ENCODE measurements at places on chromosomes 6 and 20.

DNA sequence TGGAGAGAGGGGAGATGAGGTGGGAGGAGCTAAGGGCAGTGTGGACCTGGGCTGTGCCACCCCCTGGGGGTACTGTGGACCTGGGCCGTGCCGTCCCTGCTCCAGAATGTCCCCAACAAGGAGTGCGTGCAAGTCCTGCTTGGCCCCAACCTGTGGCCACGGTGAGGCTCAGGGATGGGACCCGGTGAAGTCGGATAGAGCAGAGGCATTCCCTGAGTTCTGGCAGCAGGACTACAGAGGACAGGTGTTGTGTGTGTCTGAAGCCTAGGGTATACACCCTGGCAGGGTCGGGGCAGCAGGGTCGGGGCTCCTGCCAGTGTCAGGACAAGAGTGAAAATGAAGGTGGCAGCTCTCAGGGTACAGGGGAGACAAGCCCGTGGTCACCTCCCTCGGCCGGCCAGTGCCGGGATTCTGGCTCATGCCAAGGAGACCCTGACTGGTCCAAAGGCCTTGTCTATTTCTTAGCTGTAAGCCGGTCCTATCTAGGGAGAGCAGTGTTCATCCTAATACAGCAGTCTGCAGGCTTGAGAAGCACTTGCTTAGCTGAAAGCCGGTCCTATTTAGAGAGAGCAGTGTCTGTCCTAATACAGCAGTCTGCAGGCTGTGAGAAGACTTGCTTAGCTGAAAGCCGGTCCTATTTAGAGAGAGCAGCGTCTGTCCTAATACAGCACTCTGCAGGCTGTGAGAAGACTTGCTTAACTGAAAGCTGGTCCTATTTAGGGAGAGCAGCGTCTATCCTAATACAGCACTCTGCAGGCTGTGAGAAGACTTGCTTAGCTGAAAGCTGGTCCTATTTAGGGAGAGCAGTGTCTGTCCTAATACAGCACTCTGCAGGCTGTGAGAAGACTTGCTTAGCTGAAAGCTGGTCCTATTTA lies 95.9 kb downstream of the SMOC2 start:
- DNase-seq: no peak

DNA sequence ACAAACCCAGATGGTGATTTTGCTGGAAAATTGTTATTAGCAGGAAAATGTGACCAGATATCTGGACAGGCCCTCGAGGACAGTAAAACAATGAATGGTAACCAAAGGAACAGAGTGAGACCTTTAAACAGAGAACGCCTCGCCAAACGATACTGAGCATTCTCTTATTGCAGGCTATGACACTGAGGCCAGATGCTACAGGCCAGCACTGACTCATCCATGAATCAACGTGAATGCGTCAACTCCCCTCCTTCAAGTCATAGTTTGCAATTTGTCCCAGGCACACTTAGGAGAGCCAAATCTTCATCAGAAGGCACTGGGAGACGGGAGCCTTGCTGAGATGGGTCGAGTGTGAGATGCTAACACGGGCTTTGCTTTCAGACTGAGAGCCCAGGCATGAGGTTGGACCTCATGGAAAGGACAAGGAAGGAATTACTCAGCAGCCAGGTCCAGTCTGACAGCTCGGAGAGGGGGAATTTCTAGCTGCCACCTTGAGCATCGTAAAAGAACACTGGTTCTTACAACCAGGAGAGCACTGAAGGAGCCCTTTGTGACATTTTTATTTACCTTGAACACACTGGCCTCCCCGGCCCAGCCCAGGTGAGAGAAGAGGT lies 60.7 kb downstream of the BMP7 start:
- DNase-seq: no peak

DNA sequence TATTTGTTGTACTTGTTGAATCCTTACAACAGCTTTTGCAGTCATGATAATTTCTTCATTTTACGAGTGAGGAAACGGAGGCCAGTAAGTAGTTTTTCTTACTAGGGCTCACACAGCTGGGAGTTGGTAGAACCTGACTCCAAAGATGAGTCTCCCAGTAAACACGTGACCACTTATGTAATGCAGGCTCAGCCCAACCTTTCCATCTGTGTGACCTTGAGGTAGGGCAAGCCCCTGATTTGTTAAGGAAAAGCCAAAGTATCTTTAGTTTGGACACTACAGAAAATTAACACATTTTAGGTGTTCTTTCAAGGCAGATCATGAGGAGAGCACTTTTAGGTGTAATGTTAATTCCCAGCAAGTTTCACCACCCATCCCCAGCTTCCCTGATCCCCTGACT lies 111.3 kb downstream of the LRRC1 start:
- DNase-seq: no peak

DNA sequence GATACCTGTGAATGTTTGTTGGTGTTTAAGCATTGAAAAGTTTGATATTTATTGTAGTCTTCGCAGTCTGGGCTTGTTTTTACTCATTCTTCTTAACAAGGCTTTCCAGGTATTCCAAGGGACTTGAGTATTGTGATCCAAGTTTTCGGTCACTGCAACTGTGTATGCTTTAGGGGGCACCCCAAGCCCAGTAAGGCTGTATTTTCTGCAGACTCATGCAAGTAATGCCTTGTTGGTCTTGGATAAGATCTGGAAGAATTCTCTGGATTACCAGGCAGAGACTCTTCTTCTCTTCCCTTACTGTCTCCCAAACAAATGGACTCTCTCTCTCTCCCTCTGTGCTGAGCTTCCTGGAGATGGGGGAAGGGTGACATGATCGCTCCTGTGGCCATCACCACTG lies 82.1 kb downstream of the RFPL4B start:
- DNase-seq: no peak

DNA sequence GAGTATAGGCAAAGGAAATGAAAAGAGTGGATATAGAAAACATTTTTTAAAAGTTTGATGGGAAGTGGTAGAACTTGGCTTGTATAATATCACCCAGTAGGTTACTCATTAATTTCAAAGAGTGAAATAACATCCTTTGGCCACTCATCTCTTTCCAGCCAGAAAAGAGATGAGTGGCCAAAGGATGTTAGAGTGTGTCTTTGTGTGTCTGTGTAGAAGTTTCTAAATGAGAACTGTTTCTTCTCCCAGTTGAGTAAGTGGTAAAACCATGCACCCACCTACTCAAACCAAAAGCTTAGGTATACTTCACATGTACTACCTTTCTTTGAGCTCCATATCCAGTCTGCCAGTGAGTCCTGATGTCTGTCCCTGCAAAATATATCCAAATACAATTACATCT lies 47.7 kb upstream of the TMEM244 start:
- no peak for DNase-seq

- no peak for DNase-seq
These were observed 6.2 kb downstream of the SIGLEC1 start for GRCh38 chr20:3705970-3706739.

DNA sequence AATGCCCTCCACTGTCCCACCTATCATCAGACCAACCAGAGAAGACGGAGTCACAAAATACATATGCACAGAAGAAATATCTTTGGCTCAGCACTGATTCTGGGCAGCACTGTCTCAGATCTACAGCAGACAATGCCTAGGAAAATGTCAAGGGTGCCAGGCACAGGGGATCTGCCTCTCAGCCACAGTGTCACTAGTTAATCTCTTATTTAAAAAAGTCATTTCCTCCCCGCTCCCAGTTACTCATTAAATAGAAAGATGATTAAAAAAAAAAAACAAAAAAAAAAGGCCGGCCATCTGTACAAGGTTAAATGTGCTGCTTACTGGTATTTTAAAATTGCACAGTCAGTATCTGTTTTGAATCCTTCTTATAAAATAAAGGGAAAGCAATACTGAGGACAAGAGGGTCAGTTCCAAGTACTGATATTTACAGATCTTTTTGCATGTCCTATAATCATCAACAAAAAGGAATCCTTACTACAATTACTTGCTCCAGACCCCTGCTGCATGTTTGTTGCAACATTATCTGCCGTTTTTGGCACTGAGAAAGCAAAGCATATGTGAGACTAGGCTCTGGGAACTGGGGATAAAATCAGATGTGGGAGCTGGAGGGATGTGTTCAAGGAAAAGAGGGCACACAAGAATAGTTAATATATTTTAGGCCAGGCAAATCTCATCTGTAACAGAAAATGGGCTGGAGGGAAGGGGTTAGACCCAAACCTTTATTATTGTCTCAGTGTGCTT lies 299.3 kb downstream of the KIF16B start:
- no peak for DNase-seq

DNA sequence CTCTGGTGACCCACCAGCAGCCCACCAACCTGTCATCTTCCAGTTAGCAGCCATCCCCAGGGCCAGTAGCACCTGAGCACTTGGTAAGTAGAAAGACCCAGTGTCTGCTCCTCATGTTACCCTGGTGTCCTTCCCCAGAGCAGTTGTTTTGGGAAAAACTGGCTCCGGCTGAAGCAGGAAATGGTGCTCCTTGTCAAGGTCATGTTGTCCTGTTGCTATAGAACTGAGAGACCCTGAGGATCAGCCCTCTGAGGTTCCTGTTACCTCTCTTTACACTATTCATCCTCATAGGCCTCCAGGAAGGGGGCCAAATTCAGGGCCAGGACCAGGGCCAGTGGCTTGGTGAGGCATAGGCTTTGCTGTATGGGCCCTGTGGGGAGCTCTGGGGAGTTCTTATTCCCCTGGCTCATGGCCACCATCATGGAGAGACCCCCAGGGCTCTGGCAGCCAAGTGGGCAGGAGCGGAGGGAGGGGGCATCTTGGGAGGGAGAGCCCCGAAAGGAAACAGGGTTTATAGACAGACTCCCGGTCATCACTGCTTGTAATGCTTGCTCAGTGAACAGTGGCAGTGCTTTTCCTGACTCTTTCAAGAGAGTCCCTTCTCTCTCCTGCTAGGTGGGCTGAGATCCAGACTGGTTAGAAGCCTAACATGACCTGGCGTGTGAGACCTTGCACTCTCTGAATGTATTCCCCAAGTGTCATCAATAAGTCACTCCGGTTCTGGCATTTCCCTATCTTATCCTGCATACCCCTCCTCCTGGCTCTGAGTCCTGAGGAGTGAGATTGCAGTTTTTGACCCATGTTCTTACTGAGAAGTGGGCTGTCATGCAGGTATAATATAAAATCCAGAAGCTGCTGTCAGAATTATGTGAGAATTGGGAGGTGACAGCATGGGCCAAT lies 50.7 kb downstream of the PPARD start:
- DNase-seq: no peak

GRCh38 chr20:3563548-3564177 lies 92.8 kb downstream of the ATRN start:
- DNase-seq: no peak

- peak; percentile 43 for DNase-seq
These were observed 33.9 kb downstream of the SLC17A4 start for GRCh38 chr6:25788305-25788922.

GRCh38 chr6:142932889-142933288 lies 12.1 kb downstream of the HIVEP2 start:
- no peak for DNase-seq

DNA sequence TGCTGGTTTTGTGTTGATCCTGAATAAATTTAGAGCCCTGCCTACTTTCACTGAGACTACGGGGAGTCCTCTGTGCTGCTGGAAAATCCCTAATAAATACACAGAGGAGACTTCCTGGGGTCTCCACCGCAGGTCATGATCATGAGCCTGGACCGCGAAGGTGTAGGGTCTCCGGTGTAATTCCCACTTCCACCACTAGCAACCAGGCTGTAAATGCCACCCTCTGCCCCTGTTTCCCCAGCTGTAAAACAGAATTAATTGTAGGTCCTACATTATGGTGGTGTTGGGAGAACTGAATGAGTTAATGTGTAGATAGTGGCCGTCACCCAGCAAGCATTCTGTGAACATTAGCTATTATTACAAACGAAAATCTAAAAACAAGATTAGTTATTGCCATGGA lies 191.6 kb upstream of the THBS2 start:
- no peak for DNase-seq

DNA sequence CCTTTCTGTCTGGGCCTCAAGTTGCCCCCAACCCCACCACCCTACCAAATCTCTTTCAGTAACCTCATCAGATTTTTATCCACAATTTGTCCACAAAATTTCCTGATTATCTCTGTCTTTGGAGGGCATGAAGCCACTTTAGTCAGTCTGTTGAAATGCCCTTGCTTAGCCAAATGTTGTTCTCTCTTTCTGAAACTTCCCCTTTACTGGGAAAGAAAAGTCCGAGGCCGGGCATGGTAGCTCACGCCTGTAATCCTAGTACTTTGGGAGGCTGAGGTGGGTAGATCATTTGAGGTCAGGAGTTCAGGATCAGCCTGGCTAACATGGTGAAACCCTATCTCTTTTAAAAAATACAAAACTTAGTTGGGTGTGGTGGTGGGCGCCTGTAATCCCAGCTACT lies 33.8 kb downstream of the TOMM6 start:
- no peak for DNase-seq

GRCh38 chr6:88730611-88731011 lies 232.8 kb downstream of the RNGTT start:
- DNase-seq: no peak

DNA sequence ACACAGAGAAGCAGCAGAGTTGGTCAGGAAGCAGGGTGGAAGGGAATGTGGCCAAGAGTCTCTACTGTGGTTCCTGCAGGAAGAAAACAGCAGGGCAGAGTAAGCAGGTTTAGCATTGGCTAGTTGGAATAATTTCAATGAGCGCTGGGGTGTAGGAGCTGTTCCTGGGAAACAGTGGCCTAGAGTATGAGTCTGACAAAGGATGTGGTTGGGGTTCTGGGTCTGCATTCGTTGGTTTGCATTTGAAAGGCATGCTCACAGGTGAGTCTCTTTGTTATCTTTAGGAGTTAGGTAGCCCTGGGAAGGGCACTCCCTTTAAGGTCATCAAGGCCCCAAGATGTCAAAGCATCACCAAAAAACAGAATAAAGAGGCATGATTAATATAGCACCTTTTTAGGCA lies 911.6 kb upstream of the SLC35B3 start:
- no peak for DNase-seq

- DNase-seq: no peak
These were observed 81.2 kb downstream of the ASXL1 start for GRCh38 chr20:32439132-32439829.
